ENCODE measurements at places on chromosomes 1 and 21. TPM values are rescaled to one million over a fixed set of nuclear protein-coding genes. Genes with fewer than 3 reads are reported as not detected.

DNA sequence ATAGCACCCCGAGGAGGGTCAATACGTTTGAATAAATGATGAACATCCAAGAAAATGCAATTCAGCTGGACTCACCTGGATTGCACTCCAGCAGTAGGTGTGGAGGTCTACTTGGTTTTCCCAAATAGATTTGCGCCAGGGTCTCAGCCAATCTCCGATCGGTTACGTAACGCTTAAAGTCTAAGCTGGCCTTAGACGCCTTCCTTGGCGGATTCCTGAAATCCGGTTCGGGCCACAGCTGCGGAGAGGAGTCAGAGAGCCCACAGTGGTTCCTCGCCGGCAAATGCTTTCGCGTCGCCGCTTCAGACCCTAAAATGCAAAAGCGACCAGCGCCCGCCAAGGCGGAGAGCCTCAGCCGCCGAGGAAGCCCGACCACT is 322 bp downstream of the TFB2M start:
- H3K4me1 ChIP-seq: peaks cover 43% of the 10 kb centered on the region
- peaks cover 12% of the 10 kb centered on the region for H3K36me3 ChIP-seq
- no peaks in the 10 kb centered on the region for H3K27me3 ChIP-seq
- DNase-seq: no peak

DNA sequence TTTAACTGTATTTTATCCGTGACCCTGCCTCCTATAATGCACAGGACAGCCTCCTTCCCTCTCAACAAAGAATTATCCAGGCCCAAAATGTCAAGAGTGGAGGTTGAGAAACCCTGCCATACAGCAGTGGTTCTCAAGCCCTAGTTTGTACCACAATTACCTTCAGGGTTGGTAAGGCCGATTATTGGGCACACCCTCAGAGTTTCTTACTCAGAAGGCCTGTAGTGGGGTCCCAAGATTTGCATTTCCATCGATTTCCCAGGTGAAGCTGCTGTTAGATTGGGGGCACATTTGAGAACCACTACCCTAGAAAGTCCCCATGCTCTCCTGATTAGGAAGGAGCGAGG is 400 bp upstream of the PGBD2 start:
- peaks cover 15% of the 10 kb centered on the region for H3K27me3 ChIP-seq
- H3K27ac ChIP-seq: peak overlapping the region; percentile 99
- DNase-seq: no peak
- H3K4me3 ChIP-seq: peak overlapping the region; percentile 95
- peaks cover 30% of the 10 kb centered on the region for H3K4me1 ChIP-seq

DNA sequence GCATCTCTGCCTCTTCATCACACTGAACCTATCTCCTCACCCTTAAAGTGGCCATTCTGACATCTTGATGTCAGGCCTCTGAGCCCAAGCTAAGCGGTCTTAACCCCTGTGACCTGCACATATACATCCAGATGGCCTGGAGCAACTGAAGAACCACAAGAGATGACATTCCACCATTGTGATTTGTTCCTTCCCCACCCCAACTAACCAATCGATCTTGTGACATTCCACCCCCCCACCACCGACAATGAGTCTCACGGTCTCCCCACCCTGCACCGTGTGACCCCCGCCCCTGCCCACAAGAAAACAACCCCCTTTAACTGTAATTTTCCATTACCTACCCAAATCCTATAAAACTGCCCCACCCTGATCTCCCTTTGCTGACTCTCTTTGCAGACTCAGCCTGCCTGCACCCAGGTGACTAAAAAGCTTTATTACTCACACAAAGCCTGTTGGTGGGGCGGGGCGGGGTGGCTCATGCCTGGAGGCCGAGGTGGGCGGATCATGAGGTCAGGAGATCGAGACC is 21.0 kb upstream of the PINK1 start:
- no peaks in the 10 kb centered on the region for H3K27me3 ChIP-seq
- no peak overlapping the region for H3K4me3 ChIP-seq
- H3K27ac ChIP-seq: no peak overlapping the region
- no peak for DNase-seq
- no peaks in the 10 kb centered on the region for H3K36me3 ChIP-seq

- peaks cover 6% of the 10 kb centered on the region for H3K4me1 ChIP-seq
- no peak overlapping the region for H3K4me3 ChIP-seq
- H3K27ac ChIP-seq: no peak overlapping the region
- H3K27me3 ChIP-seq: peaks cover 8% of the 10 kb centered on the region
- DNase-seq: no peak
These were observed 9.4 kb downstream of the PRXL2B start for GRCh38 chr1:2595812-2596529.

DNA sequence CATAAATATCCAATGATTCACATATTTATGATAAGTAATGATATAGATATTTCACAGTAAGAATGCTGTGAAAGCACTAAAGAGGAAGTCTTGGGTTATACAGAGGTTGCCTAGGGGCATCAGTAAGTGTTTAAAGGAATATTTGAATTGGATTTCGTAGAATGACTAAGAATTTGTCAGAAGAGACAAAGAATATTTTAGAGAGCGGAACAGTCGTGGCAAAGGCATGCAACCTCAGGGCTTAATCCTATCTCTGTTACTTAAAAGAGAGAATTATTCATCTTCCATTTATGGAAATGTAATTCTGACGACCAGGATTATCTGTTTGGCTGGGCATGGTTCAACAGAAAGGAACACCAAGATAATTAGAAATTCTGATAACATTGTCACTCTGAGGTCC is 171.9 kb upstream of the NR5A2 start:
- peaks cover 4% of the 10 kb centered on the region for H3K4me1 ChIP-seq
- DNase-seq: no peak
- H3K4me3 ChIP-seq: no peak overlapping the region
- no peak overlapping the region for H3K27ac ChIP-seq
- peaks cover 10% of the 10 kb centered on the region for H3K27me3 ChIP-seq

The PRAMEF27 gene
- not detected for total RNA-seq

- no peaks in the 10 kb centered on the region for H3K36me3 ChIP-seq
- H3K27me3 ChIP-seq: peaks cover 3% of the 10 kb centered on the region
- no peak overlapping the region for H3K4me3 ChIP-seq
- no peak for DNase-seq
These were observed 34.5 kb upstream of the LRRC38 start for GRCh38 chr1:13548281-13548680.

DNA sequence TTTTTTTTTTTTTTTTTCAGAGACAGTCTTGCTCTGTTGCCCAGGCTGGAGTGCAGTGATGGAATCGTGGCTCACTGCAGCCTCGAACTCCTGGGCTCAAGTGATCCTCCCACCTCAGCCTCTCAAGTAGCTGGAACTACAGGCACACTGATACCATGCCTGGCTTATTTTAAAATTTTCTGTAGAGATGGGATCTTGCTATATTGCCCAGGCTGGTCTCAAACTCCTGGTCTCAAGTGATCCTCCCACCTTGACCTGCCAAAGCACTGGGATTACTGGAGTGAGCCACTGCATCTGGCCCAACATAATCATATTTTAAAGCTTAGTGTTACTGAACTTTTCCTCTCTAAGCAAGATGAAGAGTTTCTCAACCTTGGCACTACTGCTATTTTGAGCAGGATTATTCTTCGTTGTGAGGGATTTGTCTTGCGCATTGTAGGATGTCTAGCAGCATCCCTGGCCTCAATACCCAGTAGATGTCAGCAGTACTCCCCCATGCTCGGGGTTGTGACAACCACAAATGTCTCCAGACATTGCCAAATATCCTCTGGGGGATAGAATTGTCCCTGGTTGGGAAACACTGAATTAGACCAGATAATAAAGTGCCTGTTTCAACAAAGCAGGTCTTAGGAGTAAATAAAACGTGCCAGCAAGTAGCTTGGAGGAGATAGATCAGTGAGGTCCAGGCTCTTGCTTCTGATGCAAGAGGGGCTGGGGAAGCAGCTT is 15.1 kb upstream of the THRAP3 start:
- no peak for DNase-seq
- no peaks in the 10 kb centered on the region for H3K27me3 ChIP-seq
- no peaks in the 10 kb centered on the region for H3K36me3 ChIP-seq
- H3K4me3 ChIP-seq: no peak overlapping the region
- peaks cover 12% of the 10 kb centered on the region for H3K4me1 ChIP-seq

GRCh38 chr1:26278724-26279455 is 996 bp upstream of the SH3BGRL3 start:
- H3K4me1 ChIP-seq: peaks cover 85% of the 10 kb centered on the region
- no peaks in the 10 kb centered on the region for H3K27me3 ChIP-seq
- peak overlapping the region; percentile 88 for H3K27ac ChIP-seq
- peak overlapping the region; percentile 86 for H3K4me3 ChIP-seq
- no peak for DNase-seq

DNA sequence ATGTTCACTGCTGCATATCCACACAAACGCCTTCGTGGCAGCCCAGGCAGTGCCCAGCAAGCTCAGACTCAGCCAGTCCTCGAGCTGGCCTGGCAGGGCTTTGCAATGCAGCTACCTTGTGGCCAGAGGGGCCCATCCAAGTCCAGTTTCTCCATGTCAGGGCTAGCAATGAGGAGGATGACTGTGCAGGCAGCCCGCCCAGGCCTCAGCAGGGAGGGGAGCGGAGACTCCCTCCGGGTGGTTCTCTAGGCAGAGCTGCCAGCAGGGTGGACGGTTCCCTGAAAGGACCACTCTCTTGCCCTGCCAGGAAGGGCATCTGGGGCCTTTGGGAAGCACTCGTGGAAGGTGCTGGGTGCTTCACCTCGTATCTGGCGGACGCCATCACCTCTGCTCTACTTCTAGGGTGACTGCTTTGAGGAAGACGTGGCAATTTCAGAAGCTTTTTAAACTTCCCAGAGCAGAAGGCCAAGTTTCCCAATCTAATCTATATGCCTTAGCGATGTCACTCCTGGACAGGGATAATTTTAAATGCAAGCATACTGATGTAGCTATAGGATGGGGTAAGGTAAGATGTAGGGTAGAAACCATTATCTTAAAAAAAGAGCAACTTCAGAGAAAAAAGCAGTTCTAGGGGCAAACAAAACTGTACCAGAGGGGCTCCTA is 56.2 kb downstream of the RUNX1 start:
- DNase-seq: no peak
- no peak overlapping the region for H3K4me3 ChIP-seq
- no peak overlapping the region for H3K27ac ChIP-seq
- H3K27me3 ChIP-seq: no peaks in the 10 kb centered on the region

DNA sequence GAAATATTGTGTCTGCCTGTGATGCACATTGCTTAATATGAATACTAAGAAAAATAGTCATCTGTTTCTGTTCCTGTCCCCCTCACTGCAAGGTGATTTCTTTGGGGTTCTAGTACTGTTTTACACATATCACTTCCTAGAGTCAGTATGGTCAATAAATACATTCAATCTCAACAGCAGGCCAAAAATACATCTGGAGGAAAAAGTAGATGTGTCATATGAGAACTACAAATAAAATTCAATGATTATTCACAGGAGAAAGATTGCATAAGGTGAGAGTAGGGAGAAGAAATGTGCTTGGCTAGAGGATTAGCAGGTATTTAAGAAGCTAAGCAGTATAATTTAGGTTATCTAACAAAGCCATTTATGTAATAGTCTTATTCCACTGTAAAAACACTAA is 45.3 kb upstream of the SAMSN1 start:
- no peak for DNase-seq
- peaks cover 29% of the 10 kb centered on the region for H3K36me3 ChIP-seq
- peak overlapping the region; percentile 77 for H3K27ac ChIP-seq
- no peaks in the 10 kb centered on the region for H3K27me3 ChIP-seq
- H3K4me3 ChIP-seq: no peak overlapping the region

DNA sequence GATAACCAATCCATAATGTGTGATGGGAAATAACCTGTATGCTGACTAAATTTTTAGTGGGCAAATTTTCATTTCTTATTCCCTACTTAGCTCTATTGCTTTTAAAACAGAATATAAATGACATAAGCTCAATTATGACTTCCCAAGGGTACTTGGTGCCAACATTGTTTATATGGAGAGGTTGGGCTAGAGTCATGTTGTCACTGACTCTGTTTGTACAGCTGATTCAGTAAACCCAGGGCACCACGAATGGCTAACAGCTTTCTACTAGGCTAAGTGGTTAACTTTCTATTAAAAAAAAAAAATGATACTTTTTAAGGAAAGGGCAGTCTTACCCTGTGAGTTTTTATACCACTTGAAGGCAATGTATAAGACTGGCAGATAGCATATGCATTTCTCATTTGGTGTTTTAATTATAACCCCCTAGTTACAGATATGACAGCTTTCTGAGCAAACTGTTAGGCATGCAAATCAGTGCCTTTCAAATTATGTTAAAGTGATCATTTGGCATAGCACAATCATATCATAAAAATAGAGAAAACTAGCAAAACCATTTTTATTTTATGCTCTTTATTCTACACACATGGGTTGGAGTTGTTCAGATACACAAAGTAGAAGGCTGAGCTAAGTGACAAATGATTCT is 147.1 kb downstream of the DNM3 start:
- H3K27me3 ChIP-seq: peaks cover 7% of the 10 kb centered on the region
- no peak for DNase-seq
- no peak overlapping the region for H3K4me3 ChIP-seq
- H3K4me1 ChIP-seq: no peaks in the 10 kb centered on the region
- H3K27ac ChIP-seq: no peak overlapping the region
- no peaks in the 10 kb centered on the region for H3K36me3 ChIP-seq

DNA sequence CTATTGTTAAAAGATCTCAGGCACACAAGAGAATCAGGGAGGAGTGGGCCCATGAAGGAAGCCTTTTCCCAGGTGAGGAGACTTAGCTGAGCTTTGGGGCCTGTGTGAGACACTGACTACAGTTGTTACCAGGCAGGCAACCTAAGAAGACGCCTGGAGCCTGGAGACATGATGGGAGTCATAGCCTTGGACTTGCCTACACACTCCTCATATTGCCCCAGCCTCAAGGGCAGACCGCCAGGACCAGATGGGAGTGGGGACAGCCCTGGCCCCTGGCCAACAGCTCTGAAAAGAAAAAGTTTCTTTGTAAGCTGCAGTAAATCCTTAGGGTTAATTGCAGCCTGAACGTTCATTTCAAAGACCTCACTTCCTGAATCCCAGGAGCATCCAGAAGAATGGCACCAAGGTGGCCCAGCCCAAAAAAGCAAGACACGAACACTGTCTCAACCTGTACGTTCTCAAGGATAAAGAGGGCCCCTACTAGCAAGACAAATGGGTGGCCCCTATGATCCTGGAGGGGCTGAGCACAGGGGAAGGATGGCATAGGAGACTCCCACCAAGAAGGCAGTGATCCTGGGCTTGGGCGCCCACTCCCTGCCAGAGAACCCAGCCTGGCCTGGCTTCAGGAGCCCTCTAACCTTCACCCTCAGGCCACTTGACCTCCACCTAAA is 33.2 kb upstream of the BTG2 start:
- no peaks in the 10 kb centered on the region for H3K36me3 ChIP-seq
- H3K27me3 ChIP-seq: no peaks in the 10 kb centered on the region
- DNase-seq: no peak
- peaks cover 74% of the 10 kb centered on the region for H3K4me1 ChIP-seq
- H3K4me3 ChIP-seq: no peak overlapping the region

The OR2L8 gene
- total RNA-seq: not detected

- H3K27me3 ChIP-seq: peaks cover 8% of the 10 kb centered on the region
- H3K4me3 ChIP-seq: no peak overlapping the region
- DNase-seq: no peak
These were observed 36.7 kb downstream of the FOXD2 start for GRCh38 chr1:47474278-47475193.

DNA sequence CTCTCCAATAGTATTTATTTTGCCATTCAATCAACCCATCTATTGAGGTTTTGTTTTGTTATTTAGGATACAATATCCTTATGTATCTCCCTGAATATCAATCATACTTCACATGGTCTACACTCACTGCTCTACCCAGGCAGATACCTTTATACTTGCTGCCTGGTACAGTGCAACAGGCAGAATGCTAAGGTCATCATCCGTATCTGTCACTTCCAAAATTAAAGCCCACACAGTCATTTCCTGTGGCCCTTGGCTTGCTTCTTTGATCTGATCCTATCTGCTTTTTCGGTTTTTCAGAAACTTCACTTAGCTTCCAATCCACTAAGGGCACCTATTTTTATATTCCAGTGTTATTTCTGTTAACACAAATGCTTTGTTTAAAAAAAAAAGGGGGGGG is 22.3 kb upstream of the ZZZ3 start:
- H3K27me3 ChIP-seq: no peaks in the 10 kb centered on the region
- no peak overlapping the region for H3K27ac ChIP-seq
- peaks cover 30% of the 10 kb centered on the region for H3K36me3 ChIP-seq
- no peak for DNase-seq

The IGSF3 gene
- total RNA-seq: 0.35 TPM

Measured in activated CD4-positive, alpha-beta T cell treated with anti-CD3 and anti-CD28 coated beads, Interleukin-2, amount 10 ng/mL, durations not matched to agents 7 days and 5 days (primary cell).